ENCODE measurements at places on chromosomes 7 and 10.

GRCh38 chr7:85703251-85704010 lies 516.6 kb upstream of the SEMA3D start:
- no peak for DNase-seq

GRCh38 chr10:92697663-92698511 lies 8.1 kb downstream of the HHEX start:
- DNase-seq: no peak

DNA sequence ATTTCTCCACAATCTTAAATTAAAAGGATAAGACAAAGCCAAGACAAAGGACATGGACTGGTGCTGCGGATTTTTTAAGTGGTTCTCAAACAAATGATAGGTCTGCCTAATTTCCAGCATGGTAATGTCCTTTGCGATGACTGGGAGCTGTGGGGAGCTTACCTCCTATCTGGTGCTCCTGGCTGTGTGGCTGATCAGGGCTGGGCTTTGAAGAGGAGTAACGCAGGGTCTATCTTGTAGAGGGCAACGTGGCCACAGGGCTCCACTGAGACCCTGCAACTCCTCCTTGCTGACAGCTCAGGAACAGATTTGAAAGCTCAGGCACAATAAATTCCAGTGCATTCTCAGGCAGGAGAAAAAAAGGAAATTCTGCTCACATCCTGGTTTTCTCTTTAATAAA lies 103.1 kb upstream of the SFMBT2 start:
- DNase-seq: no peak

DNA sequence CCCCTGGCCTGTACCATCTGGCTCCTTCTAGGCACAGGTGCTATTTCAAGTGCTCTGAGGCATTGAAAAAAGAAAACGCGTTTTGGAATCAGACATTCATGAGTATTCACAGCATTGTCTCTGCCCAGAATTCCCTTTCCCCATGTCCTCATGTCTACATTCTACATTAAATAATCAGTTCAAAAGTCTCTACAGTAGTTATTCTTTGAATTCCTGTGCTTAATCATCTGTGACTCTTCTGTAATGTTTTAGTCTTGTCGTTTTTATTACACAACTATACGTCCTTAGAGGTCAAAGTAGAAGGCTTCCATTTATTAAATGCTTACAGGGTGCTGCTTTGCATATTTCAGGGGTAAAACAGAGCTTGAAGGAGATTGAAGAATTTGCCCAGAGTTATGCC lies 95.7 kb downstream of the BICC1 start:
- no peak for DNase-seq

- DNase-seq: no peak
These were observed 43.7 kb downstream of the DGKB start for GRCh38 chr7:14858866-14859265.

- DNase-seq: no peak
These were observed 7.1 kb downstream of the ASNS start for GRCh38 chr7:97865104-97865503.

DNA sequence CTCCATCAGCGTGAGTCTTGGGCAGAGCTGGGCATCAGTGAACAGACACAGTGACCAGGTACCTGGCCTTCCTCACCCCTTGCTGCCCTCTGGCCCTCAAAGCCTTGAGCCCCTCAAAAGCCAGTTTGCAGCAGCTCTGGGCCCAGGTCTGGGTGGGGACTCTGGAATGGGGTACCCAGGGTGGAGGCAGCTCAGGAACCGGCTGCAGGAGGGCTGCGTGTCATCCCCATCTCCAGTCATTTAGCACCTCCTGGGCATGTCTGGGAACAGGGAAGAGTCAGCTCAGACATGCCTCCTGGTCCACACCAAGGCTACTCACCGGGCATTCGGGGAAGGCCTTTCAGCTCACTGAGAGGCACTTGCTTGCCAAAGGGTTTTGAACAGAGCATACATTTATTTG lies 503.3 kb downstream of the TCERG1L start:
- no peak for DNase-seq

- DNase-seq: no peak
These were observed 19.4 kb downstream of the HIPK2 start for GRCh38 chr7:139758388-139758787.

DNA sequence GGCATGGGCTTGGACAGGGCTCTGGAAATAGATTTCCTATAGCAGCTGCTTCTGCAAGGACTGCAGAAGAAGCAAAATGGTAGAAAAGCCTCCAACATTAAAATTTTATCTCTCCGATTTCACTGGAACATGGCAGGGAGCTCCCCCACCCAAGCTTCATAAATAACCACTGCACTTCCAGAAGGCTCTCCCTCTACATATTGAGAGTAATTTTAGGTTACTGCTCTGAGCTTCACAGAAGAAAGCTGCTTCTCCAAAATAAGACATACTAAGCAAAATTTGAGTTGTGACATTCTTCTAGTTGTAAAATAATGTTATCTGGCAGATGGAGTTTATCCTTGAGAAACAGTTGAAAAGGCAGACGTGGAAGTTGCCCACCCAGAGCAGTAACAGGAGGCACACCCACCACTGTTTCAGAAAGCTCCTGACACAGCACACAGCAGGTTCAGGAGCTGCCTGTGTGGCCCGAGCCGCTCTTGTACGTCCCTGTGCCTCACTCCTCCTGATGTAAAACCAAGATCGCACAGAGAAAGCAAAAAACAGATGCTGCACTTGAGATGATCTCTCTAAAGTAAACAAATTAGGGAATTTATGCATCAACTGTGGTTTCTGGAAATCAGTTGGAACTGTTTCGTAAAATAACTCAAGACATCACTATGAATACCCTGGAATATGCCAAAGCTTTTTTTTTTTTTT lies 621.0 kb downstream of the PARD3 start:
- DNase-seq: no peak

DNA sequence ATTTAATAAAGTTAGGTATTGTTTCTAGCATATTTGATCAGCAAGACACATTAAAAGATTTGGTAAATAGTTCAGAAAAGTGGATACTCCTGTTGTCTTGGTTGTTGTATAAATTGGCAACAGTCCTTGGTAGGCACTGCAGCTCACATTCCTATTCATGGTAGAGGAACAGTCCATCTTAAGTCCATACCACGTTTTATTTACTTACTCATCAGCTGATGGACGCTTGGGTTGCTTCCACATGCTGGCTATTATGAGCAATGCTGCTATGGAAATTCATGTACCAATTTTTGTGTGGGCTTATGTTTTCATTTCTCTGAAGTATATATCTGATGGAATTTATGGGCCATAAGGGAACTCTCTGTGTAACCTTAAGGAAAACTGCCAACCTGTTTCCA lies 43.3 kb downstream of the C10orf120 start:
- DNase-seq: no peak

DNA sequence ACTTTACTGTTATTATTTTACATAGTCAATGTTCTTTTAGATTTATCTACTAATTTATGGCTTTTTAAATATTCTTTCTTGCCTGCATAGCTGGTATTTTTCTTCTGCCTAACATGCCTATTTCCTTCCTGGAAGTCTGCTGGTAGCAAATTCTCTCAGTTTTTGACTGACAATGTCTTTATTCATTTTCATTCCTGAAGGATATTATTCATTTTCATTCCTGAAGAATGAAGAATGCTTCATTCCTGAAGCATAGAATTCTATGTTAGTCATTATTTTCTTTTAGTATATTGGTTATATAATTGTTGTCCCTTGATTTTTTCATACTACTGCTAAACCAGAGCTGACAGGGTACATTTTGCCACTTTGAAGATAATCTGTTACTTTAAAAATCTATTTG lies 41.8 kb downstream of the TMEM168 start:
- DNase-seq: no peak

GRCh38 chr7:114689406-114689805 lies 232.5 kb upstream of the MDFIC start:
- no peak for DNase-seq

DNA sequence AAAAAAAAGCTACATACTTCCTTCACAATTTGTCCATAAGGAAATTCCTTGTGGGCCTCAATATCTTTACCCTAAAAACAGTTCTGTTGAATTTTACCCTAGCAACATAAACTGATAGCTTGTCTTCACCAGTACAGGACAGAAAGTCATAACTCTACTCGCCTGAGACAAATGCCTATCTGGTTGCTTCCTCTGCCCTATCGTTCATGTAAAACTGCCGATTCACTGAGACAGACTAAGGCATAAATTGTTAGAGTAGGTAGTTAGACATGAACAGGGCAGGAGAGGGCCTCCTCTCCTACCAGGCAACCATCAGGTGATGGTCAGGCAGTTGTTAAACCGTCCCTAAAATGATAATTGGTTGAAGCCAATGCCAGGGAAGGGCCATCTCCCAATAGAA lies 25.0 kb downstream of the IFIT3 start:
- no peak for DNase-seq
